Activated naive CD8-positive, alpha-beta T cell treated with anti-CD3 and anti-CD28 coated beads for 36 hours (primary cell): ENCODE measurements at places on chromosomes 1 and 21. TPM values are rescaled to one million over a fixed set of nuclear protein-coding genes. Genes with fewer than 3 reads are reported as not detected.

GRCh38 chr1:21067551-21068227, 109.0 kb downstream of the EIF4G3 start:
- H3K4me3 ChIP-seq, result no peak overlapping the region
- no peaks in the 10 kb centered on the region for H3K27me3 ChIP-seq
- peaks cover 3% of the 10 kb centered on the region for H3K36me3 ChIP-seq
- H3K4me1 ChIP-seq, result no peaks in the 10 kb centered on the region
- no peak overlapping the region for H3K27ac ChIP-seq

GRCh38 chr21:42010507-42011495, 641 bp upstream of the ZBTB21 start:
- peaks cover 5% of the 10 kb centered on the region for H3K27me3 ChIP-seq
- peaks cover 23% of the 10 kb centered on the region for H3K4me1 ChIP-seq
- peak overlapping the region; percentile 83 for H3K4me3 ChIP-seq
- H3K27ac ChIP-seq, result peak overlapping the region; percentile 83

The TFF2 gene
- total RNA-seq, result not detected

The SRGAP2B gene
- total RNA-seq, result 15.0 TPM

DNA sequence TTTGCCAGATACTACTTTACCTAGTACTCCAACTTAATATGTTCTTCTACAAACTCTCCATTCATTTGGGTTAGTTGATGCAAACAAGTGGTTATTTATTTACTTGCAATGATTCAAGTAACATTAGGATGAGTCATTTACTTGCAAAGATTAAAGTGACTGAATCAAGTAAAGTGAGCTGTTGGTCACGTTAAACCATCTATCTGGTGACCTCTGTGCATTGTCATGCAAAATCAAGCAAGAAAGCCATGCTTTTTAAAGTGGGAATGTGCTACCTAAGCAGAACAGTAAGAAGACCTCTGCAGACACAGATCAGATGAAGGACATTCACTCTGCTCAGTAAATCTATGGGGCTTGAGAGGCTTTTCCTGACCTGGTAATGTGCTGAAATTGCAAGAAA, 254.7 kb downstream of the LRRIQ3 start:
- H3K27me3 ChIP-seq, result no peaks in the 10 kb centered on the region
- H3K4me3 ChIP-seq, result no peak overlapping the region
- H3K36me3 ChIP-seq, result no peaks in the 10 kb centered on the region
- DNase-seq, result no peak

GRCh38 chr1:159081626-159082025, 5.1 kb upstream of the AIM2 start:
- H3K4me3 ChIP-seq, result no peak overlapping the region
- DNase-seq, result no peak

GRCh38 chr1:244863491-244864252, 671 bp downstream of the HNRNPU start:
- peaks cover 46% of the 10 kb centered on the region for H3K36me3 ChIP-seq
- H3K4me3 ChIP-seq, result peak overlapping the region; percentile 91
- peak; percentile 27 for DNase-seq
- no peaks in the 10 kb centered on the region for H3K27me3 ChIP-seq
- peak overlapping the region; percentile 97 for H3K27ac ChIP-seq
- peaks cover 41% of the 10 kb centered on the region for H3K4me1 ChIP-seq

GRCh38 chr1:229408458-229409037, 25.3 kb downstream of the ACTA1 start:
- no peaks in the 10 kb centered on the region for H3K36me3 ChIP-seq
- H3K4me3 ChIP-seq, result no peak overlapping the region
- peaks cover 85% of the 10 kb centered on the region for H3K27me3 ChIP-seq
- no peak for DNase-seq
- no peak overlapping the region for H3K27ac ChIP-seq

- H3K36me3 ChIP-seq, result peaks cover 5% of the 10 kb centered on the region
- H3K4me3 ChIP-seq, result peak overlapping the region; percentile 79
- no peaks in the 10 kb centered on the region for H3K27me3 ChIP-seq
- peak overlapping the region; percentile 100 for H3K27ac ChIP-seq
Observed at GRCh38 chr1:234613128-234613875, 3.3 kb upstream of the IRF2BP2 start.

The TXLNA gene
- total RNA-seq, result 84.0 TPM

The ZYG11A gene
- 0.19 TPM for total RNA-seq

- H3K27me3 ChIP-seq, result peaks cover 24% of the 10 kb centered on the region
- no peak for DNase-seq
Observed at GRCh38 chr1:67616394-67616985, 68.5 kb upstream of the GADD45A start.

GRCh38 chr1:55854911-55855310, 639.7 kb upstream of the USP24 start:
- H3K4me3 ChIP-seq, result no peak overlapping the region
- DNase-seq, result no peak
- no peak overlapping the region for H3K27ac ChIP-seq
- no peaks in the 10 kb centered on the region for H3K4me1 ChIP-seq
- H3K27me3 ChIP-seq, result peaks cover 3% of the 10 kb centered on the region
- no peaks in the 10 kb centered on the region for H3K36me3 ChIP-seq

DNA sequence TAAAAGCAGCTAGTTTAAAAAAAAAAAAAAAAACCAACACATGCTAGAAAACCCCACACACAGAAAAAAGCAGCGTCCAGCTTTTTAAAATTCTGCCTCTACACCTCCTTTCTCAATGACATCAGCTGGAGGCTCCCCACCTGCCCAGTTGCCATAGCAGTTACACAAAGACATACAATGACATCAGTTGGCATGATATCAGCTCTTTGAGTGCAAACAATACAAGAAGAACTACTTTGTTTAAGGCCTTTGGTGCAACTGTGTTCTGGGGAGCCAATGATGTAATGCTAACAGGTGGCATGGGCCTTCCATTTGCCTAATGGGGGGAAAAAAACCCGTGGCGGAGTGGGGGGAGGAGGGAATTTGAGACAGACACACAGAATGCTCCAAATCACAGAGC, 32.9 kb downstream of the DUSP10 start:
- no peaks in the 10 kb centered on the region for H3K27me3 ChIP-seq
- H3K36me3 ChIP-seq, result peaks cover 48% of the 10 kb centered on the region
- DNase-seq, result peak; percentile 22

GRCh38 chr21:41111681-41112080, 56.3 kb upstream of the BACE2 start:
- H3K4me3 ChIP-seq, result peak overlapping the region; percentile 11
- H3K36me3 ChIP-seq, result no peaks in the 10 kb centered on the region
- no peak for DNase-seq

The RNF220 gene
- total RNA-seq, result 108 TPM

- no peaks in the 10 kb centered on the region for H3K27me3 ChIP-seq
- peak overlapping the region; percentile 79 for H3K27ac ChIP-seq
- no peak for DNase-seq
- peaks cover 33% of the 10 kb centered on the region for H3K4me1 ChIP-seq
- H3K4me3 ChIP-seq, result no peak overlapping the region
- H3K36me3 ChIP-seq, result peaks cover 3% of the 10 kb centered on the region
Observed at GRCh38 chr21:46598581-46599572, 6.0 kb downstream of the S100B start.

The ADPRS gene
- 47.0 TPM for total RNA-seq

- H3K4me1 ChIP-seq, result no peaks in the 10 kb centered on the region
- H3K36me3 ChIP-seq, result no peaks in the 10 kb centered on the region
- no peak overlapping the region for H3K27ac ChIP-seq
- H3K27me3 ChIP-seq, result peaks cover 35% of the 10 kb centered on the region
- DNase-seq, result no peak
Observed at GRCh38 chr1:152067150-152067549, 21.7 kb downstream of the TCHHL1 start.

The AIRE gene
- not detected for total RNA-seq

GRCh38 chr1:203597331-203598090, 29.1 kb upstream of the ATP2B4 start:
- H3K36me3 ChIP-seq, result no peaks in the 10 kb centered on the region
- DNase-seq, result no peak
- peaks cover 10% of the 10 kb centered on the region for H3K4me1 ChIP-seq
- H3K27me3 ChIP-seq, result no peaks in the 10 kb centered on the region

The KCNN3 gene
- total RNA-seq, result 0.02 TPM

The S100A5 gene
- total RNA-seq, result 1.6 TPM

GRCh38 chr1:73862355-73862754, 335.6 kb downstream of the LRRIQ3 start:
- no peak overlapping the region for H3K4me3 ChIP-seq
- no peak overlapping the region for H3K27ac ChIP-seq
- no peak for DNase-seq
- H3K36me3 ChIP-seq, result no peaks in the 10 kb centered on the region
- H3K4me1 ChIP-seq, result no peaks in the 10 kb centered on the region

The CFH gene
- not detected for total RNA-seq

DNA sequence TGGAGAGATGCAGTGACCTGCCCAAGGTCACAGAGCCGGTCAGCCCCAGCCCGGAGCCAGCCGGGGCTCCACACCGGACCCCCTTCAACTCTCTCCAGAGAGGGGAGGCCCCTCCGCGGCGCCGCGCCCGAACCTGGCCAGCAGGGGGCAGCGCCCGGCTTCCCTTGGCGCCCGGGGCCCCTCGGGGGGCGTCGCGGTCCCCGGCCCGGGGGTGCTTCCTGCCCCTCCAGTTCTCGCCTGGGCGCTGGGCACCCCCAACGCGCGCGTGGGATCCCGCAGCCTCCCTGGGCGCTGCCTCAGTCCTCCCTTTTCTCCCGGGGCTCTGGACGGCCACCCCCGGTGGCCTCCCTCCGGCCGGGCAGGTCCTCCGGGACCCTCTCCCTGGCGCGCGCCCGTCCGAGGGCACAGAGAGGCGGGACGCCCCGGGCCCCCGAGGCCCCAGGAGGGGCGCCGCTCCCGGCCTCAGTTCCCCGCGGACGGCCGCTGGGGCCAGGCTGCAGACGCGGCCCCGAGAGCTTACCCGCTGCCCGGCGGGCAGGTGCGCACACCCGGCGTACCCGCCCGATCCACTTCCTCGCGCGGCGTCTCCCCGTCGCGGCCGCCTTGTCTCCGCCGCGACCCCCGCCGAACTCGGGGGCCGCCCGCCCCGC, 406 bp downstream of the HTR1D start:
- no peaks in the 10 kb centered on the region for H3K4me1 ChIP-seq
- peak; percentile 57 for DNase-seq
- H3K4me3 ChIP-seq, result no peak overlapping the region
- H3K27ac ChIP-seq, result no peak overlapping the region
- no peaks in the 10 kb centered on the region for H3K36me3 ChIP-seq

The TDRD10 gene
- total RNA-seq, result not detected

DNA sequence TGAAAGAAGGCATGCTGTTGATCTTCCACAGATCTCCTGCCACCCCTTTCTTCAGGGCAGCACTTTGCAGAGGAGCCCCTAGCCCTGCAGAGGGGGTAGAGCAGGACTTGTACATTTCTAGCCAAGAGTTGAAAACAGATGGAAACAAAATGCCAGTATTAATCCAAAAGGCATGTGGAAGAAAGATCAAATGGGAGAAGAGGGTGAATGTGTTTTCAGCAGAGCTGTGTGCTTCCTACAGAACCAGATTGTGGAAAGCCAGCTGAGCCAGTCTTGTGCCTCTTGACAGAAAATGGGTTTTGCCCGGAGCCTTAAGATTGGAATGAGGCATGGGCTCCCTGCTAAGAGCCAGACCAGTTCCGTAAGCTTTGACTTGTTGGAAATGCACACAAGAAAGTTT, 105.2 kb upstream of the TSPAN2 start:
- H3K27ac ChIP-seq, result no peak overlapping the region
- DNase-seq, result no peak
- H3K27me3 ChIP-seq, result peaks cover 29% of the 10 kb centered on the region
- H3K4me1 ChIP-seq, result no peaks in the 10 kb centered on the region

DNA sequence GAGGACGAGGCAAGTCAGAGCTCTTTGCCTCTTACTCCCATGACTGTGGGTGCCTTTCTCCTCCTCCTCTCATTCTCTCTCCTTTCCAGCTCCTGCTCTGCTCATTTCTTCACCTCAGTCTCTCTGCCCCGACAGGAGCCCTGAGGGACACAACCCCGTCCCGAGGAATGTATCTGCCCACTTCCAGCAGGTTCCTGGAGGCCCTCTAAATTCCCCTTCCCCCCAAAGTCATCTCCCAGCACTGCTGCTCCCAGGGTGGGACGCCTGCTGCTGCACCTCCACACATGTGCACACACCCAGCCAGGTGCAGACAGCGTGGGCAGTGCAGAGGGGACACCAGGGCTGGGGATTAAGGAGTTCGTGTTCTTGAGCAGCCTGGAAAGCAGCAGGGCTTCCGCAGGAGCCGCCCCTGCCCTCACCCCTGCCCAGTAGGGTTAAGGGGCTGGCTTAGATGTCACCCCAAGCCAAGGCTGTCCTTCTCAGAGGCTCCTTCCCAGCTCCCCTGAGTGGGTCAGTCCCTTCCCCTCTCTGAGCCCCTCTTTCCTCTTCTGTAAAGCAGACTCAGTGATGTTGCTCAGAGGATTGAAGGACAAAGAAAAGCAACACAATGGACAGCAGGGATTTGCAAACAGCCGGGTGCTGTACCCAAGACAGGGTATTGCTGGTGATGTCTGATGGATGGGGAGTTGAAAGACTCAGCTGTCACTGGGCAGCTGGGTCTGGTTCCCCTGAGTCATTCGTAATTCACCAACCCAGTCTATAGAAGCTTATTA, 346.0 kb downstream of the MATN1 start:
- no peak overlapping the region for H3K4me3 ChIP-seq
- H3K27me3 ChIP-seq, result peaks cover 19% of the 10 kb centered on the region
- no peaks in the 10 kb centered on the region for H3K36me3 ChIP-seq
- DNase-seq, result no peak

DNA sequence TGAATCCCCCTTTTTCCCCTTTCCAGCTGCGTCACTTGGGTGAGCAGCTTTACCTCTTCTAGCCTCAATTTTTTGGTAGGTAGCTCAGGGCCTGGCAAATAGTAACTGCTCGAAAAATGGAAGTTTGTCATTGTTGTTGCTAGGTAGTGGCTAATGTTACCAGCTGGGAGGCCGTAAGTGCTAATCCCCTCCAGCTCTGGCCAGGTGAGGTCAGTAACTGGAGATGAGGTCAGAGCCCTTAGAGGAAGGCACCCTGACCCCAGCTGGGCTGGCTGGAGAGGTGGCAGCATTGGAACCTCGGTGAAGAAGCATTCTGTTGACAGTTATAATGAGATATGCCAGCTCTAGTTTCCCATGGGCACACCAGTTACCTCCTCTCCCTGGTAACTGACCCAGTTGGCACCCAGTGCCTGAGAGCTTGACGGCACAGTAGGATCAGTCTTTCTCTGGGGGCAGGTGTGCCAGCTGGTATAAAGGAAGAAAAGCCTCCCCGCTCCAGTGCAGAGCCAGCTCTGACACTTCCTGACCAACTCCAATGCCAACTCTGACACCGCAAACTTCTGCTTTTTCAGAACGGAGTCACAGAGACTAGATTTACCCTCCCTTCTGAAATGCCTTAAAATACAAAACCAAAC, 35.0 kb upstream of the SLC2A1 start:
- DNase-seq, result no peak
- H3K4me1 ChIP-seq, result no peaks in the 10 kb centered on the region
- peaks cover 2% of the 10 kb centered on the region for H3K36me3 ChIP-seq
- no peaks in the 10 kb centered on the region for H3K27me3 ChIP-seq
- no peak overlapping the region for H3K27ac ChIP-seq
- no peak overlapping the region for H3K4me3 ChIP-seq

- no peaks in the 10 kb centered on the region for H3K4me1 ChIP-seq
- no peaks in the 10 kb centered on the region for H3K27me3 ChIP-seq
- no peak overlapping the region for H3K4me3 ChIP-seq
- DNase-seq, result no peak
- no peak overlapping the region for H3K27ac ChIP-seq
Observed at GRCh38 chr1:190320952-190321351, 156.7 kb downstream of the BRINP3 start.
